Tibial nerve (tissue), 4 donors: ENCODE measurements at places on chromosomes 6 and 20. TPM values are rescaled to one million over a fixed set of nuclear protein-coding genes. Genes with fewer than 3 reads are reported as not detected.

- H3K27ac ChIP-seq: no peak overlapping the region
- peaks cover 6% of the 10 kb centered on the region for H3K4me1 ChIP-seq
- H3K4me3 ChIP-seq: no peak overlapping the region
- no peak for DNase-seq
- H3K27me3 ChIP-seq: no peaks in the 10 kb centered on the region
- H3K36me3 ChIP-seq: no peaks in the 10 kb centered on the region
These were observed 70.9 kb downstream of the IBTK start for GRCh38 chr6:82176616-82177015.

BACH2 gene
- total RNA-seq: 4.4 TPM

GRCh38 chr20:46362921-46363867 is 43.2 kb downstream of the ELMO2 start:
- peaks cover 28% of the 10 kb centered on the region for H3K4me1 ChIP-seq
- no peak for DNase-seq
- H3K27ac ChIP-seq: peak overlapping the region; percentile 100

CLPSL2 gene
- total RNA-seq: not detected

- DNase-seq: no peak
- peaks cover 14% of the 10 kb centered on the region for H3K4me1 ChIP-seq
- no peaks in the 10 kb centered on the region for H3K36me3 ChIP-seq
These were observed 216.8 kb downstream of the GJA1 start for GRCh38 chr6:121652223-121652622.

GRCh38 chr20:45206725-45207124 is at the start of gene SEMG1:
SEMG1 (plus strand) TSS chr20:45207033; CDS start chr20:45207054, 21 bp downstream.
- no peaks in the 10 kb centered on the region for H3K4me1 ChIP-seq
- no peaks in the 10 kb centered on the region for H3K27me3 ChIP-seq
- no peak within 1 kb of the TSS for H3K4me3 ChIP-seq
